ENCODE measurements at places on chromosomes 2 and 18. TPM values are rescaled to one million over a fixed set of nuclear protein-coding genes. Genes with fewer than 3 reads are reported as not detected.

- DNase-seq, result no peak
Measured at GRCh38 chr2:205176546-205176945, 505.8 kb upstream of the NRP2 start.

Gene KLHL41
- total RNA-seq, result not detected

GRCh38 chr2:98910349-98911125 is 25.5 kb downstream of the CRACDL start:
- DNase-seq, result no peak

Gene SULT1C2
- 0.70 TPM for total RNA-seq

- DNase-seq, result no peak
Measured at GRCh38 chr2:203492965-203493364, 42.1 kb downstream of the RAPH1 start.

DNA sequence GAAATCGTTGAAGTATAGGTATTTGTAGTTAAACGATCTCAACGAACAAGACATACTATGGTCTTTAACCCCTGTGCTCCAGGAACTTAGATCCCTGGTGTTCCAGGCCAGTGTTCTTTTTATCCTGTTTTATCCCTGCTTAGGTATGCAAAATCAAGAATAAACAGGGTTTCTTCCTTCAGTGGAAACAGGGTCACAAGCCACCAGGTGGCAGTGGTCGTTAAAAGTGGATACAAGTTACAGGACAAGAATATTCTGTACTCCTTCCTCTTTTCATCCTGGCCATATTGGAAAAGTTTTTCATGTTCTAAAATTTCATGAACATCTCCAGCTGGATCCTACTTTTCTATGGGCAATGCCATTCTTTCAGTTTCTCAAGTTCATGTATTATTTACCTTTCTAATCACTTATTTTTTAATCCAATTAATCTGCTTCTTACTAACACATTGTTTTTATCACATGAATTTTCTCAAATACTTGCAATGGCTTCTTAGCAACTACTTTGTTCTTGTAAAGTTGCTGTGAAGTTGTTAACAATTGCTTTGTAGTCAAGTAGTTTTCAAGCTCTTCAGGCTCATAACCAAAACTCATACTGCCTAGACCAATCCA is 16.4 kb upstream of the HNMT start:
- peak; percentile 69 for DNase-seq

GRCh38 chr2:102871707-102872106 is 109.9 kb downstream of the TMEM182 start:
- DNase-seq, result no peak

- DNase-seq, result peak; percentile 32
Measured at GRCh38 chr18:62388855-62389760, 64.0 kb downstream of the TNFRSF11A start.

- DNase-seq, result no peak
Measured at GRCh38 chr2:209145941-209146681, 277.7 kb upstream of the MAP2 start.

DNA sequence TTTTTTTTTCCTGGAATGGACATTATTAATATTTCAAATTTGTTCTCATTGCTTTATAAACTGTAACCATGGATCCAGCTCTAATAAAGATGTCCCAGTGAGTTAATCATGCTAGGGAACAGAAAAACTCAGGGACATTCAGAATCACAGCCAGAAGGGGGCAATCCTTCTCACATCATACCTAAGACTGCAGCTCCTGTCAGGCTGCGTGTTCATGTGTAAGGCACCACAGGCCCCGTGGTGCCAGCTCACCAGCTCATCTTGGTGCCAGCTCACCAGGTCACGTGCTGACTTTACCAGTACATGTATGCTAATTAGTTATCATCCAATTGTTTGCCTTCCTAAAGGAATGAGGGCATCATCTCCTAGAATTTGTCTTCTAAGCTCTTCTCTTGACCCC is 84.7 kb upstream of the NEDD4L start:
- DNase-seq, result peak; percentile 81

DNA sequence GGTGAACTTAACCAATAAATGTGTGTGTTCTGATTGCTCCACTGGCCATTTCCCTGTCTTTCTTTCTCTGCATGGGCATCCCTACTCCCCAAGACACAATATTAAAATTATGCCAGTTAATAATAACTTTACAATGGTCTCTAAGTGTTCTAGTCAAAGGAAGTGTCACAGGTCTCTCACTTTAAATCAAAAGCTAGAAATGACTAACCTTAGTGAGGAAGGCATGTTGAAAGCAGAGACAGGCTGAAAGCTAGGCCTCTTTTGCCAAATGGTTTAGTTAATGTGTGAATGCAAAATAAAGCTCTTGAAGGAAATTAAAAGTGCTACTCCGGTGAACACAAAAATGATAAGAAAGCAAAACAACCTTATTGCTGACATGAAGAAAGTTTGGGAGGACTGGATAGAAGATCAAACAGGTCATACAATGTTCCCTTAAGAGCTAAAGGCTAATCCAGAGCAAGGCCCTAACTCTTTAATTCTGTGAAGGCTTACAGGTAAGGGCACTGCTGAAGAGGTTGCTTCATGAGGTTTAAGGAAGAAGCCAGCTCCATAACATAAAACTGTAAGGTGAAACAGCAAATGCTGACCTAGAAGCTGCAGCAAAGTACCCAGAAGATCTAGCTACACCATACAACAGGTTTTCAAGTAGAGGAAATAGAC is 44.0 kb upstream of the ARHGAP15 start:
- no peak for DNase-seq

Gene CFC1
- not detected for total RNA-seq

DNA sequence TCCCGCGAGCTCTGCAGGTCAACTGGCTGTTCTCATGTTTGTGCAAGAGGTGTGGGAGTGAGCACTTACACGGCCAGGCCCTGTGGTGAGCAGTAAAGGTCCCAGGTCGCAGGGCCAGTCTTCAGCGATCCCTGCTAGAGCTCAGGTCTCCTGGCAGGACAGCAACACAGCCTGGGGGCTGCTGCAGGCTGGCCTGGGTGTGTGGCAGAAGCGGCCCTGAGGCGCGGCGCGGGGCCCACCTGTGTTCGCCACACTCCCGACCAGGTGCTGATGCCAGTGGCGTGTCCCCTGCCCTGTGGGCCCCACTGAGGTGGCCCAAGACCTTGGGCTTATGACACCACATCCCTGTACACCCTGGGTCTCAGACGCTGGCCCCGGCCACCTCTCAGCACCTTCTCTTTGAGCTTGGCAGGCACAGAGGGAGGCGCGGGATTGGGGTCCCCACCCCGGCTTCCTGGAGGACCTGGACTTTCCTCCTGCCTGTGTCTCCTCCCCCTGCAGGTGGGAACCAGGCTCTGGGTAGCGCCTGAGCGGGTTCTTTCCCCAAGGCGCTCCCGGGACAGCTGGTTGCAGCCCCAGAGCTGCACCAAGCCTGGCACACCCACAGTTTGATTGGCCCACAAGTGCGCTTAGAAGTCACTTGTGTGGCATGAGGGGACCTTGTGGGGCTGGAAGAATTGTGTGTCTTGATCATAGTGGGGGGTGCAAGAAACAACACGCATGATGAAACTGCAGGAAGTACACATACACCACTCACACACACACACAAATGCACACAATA is 59.2 kb downstream of the TWIST2 start:
- no peak for DNase-seq

DNA sequence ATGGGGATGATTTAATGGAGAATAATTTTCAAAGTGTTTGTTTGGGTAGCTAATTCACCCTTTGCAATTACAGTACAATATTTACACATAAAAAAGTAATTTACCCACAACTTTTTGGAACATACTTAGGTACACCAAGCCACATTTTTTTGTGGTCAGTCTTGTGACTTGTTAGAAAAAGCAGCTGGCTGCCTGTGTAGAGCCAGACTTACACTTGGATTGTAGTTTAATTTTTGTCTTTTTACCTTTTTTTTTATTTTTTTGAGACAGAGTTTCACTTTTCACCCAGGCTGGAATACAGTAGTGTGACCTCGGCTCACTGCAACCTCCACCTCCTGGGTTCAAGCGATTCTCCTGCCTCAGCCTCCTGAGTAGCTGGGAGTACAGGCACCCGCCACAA is 45.4 kb downstream of the RALBP1 start:
- no peak for DNase-seq

Gene OTOS
- total RNA-seq, result not detected

DNA sequence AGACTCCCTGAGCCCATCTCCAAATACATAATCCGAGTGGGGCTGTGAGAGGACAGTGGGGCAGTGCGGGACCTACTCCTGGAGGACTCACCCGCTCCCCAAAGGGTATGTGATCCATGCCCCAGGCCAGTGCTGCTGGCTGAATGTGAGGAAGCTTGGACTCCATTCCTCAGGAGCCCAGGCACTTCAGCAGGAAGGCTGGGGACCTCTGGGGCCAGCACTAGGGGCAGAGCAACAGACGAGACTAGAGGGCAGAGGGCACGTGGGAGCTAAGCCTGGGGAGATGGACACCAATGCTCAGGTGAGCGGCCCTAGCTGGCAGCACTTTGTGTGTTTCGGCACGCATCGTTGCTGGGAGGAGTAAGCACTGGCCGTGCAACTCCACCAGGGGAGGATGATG is 84.9 kb downstream of the MALT1 start:
- DNase-seq, result no peak

DNA sequence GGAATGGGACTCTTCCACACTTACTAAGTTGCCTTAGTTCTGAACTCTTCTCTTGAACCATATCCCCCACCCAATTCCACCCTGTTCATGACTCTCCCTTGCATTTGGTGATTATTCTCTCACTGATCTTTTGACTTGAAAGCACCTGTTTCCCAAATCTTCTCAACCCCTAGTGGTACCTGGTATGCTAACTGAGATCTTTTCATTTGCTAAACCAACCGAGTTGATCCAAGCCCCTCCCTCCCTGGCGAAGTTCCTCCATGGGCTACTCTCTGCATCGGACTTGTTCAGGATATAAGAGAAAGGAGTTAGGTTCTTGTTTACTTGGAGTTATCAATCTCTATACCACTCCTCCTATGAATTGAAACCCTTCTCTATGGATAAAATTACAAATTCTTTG is 593.5 kb downstream of the BCL11A start:
- no peak for DNase-seq

Gene SEPTIN10
- 34.1 TPM for total RNA-seq

Gene VWA3B
- not detected for total RNA-seq

DNA sequence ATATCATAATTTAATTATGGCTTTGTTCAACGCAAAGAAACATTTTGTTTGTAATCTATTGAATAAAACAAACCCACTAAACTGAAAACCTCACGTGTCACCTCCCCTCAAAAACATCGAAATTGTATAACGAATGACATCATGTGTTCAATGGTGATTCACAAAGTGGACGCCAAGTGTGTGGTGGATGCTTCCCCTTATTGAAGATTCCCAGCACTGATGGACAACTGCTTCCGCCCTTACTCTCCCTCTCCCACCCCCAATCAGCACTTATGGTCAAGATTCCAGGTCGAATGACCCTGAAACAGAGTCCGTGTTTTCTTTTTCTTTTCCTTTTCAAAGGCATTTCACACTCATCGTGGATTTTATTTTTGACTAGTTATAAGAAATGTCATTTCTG is 383.0 kb upstream of the SMIM21 start:
- DNase-seq, result no peak

- no peak for DNase-seq
Measured at GRCh38 chr2:25387876-25388449, 46.2 kb upstream of the DNMT3A start.

DNA sequence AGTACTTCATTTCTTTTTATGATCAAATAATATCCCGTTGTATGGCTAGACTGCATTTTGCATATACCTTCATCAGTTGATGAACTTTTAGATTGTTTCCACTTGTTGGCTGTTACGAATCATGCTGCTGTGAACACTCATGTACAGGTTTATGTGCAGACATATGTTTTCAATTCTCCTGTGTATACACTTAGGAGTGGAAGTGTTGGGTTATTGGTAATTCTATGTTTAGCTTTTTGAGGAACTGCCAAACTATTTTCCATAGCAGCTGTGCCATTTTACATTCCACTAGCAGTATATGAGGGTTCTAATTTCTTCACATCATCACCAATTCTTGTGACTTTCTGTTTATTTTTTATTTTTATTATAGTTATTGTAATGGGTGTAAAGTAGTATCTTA is 32.1 kb upstream of the LCLAT1 start:
- DNase-seq, result no peak

Gene SLC5A7
- not detected for total RNA-seq

GRCh38 chr2:620004-620403 is 57.2 kb downstream of the TMEM18 start:
- no peak for DNase-seq

Gene CHRNA1
- total RNA-seq, result 1.1 TPM

DNA sequence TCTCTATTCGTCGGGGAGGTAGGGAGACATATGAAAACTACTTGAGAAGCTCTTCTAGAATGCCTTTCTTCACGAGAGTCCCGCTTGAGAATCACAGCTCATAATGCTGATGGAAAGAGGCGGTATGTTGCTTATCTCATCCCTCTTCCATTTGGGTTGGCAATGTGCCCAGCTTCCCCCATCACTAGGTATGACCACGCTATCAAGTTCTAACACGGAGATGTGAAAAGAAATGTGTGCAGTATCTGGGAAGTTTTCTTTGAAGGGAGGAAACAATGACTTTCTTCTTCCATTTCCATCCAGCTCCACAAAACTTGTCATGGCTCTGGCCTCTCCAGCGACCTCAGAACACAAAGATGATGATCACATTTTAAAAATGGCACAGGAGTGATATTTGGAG is 742.4 kb downstream of the DCDC2C start:
- DNase-seq, result no peak

DNA sequence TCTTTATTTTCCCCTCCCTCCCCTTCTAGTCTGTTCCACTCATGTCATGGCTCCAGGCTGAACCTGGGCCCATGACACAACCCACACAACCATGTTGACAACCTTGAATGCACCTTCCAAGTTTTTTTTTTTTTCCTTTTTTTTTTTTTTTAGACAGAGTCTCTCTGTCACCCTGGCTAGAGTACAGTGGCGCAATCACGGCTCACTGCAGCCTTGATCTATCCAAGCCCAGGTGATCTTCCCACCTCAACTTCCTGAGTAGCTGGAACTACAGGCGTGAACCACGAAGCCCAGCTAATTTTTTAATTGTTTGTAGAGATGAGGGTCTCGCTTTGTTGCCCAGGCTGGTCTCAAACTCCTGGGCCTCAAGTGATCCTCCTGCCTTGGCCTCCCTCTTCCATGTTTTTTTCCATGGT is 21.9 kb upstream of the ROCK2 start:
- DNase-seq, result no peak

DNA sequence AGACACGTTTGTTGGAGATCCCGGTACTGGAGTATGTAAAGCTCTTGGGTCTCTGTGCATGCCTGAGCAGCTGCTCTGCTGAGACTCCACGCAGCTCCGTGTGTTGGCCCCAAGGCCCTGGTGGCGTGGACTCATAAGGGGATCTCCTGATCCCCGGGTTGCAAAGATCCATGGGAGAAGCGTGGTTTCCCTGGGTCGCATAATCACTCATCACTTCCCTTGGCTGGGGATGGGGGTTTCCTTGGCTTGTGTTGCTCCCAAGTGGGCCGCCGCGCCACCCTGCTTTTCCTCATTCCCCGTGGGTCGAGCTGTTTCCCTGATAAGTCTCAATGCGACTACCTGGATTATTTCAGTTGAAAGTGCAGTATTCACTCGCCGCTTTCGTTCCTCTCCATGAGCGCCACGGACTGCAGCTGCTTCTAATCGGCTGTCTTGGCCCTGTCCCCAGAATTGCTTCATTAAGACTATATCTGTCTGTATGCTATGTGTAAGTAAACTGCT is 76.0 kb downstream of the EPC2 start:
- no peak for DNase-seq

Gene RTP5
- total RNA-seq, result not detected

- DNase-seq, result no peak
Measured at GRCh38 chr2:169523681-169524080, 14.2 kb downstream of the KLHL41 start.

- DNase-seq, result peak; percentile 41
Measured at GRCh38 chr18:37564711-37565100, 892 bp downstream of the CELF4 start.

Gene M1AP
- total RNA-seq, result not detected
